ENCODE measurements at places on chromosomes 3 and 15. TPM values are rescaled to one million over a fixed set of nuclear protein-coding genes. Genes with fewer than 3 reads are reported as not detected.

The PYGO1 gene
- total RNA-seq, result 6.9 TPM

The P2RY12 gene
- total RNA-seq, result not detected

The CFAP20DC gene
- 2.3 TPM for total RNA-seq

The TEX55 gene
- total RNA-seq, result 0.03 TPM

The UNC13C gene
- total RNA-seq, result not detected

The FAM81A gene
- total RNA-seq, result 14.6 TPM

The GOLGA8K gene
- total RNA-seq, result 0.73 TPM

The CPOX gene
- 24.9 TPM for total RNA-seq

The GABRR3 gene
- total RNA-seq, result not detected

The LRRC31 gene
- not detected for total RNA-seq

The GOLGA8J gene
- not detected for total RNA-seq

The SRGAP3 gene
- 0.89 TPM for total RNA-seq

The KIAA1143 gene
- total RNA-seq, result 10.8 TPM

The GPR62 gene
- total RNA-seq, result not detected

The GOLGA6L4 gene
- total RNA-seq, result 0.74 TPM

The SLC6A1 gene
- not detected for total RNA-seq

The SSUH2 gene
- 0.57 TPM for total RNA-seq

The ZNF860 gene
- total RNA-seq, result 1.4 TPM

Data from A549 treated with CpdA at 1 μM for 4 hours (cell line).